Stimulated activated CD4-positive, alpha-beta T cell treated with anti-CD3 and anti-CD28 coated beads, Interleukin-2, amount 100 ng/mL, for 4 hours (primary cell): ENCODE measurements at places on chromosomes 5 and 9.

DNA sequence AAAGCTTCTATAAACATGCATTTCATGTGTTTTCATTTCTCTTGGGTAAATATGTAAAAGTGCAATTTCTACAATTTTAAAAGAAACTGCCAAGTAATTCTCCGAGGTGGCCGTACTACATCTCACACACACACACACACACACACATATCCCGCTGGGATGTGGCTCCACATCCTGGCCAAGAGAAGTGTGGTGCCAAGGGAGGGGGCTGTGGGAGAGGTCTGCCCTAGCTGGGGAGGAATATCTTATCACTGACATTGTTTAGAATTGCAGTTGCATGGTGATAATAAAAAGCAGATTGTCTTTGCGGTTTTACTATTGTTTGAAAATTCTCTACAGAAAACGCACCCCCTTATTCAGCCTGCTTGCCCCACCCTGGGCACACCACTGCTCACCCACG is 558.4 kb downstream of the BNC2 start:
- no peak for DNase-seq

DNA sequence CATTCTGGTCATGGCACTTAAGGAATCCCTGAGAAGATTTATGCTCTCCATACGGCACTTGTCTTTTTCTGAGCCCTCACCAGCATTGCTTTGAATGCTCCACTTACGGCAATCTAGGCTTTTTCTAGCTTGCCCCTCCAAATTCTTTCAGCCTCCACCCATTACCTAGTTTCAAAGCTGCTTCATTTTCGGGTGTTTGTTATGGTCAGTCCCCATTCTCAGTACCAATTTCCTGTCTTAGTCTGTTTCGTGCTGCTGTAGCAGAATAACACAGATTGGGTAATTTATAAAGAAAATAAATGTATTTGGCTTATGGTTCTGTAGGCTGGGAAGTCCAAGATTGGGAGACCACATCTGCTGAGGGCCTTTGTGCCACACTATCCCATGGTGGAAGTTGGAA is 42.0 kb downstream of the ARHGEF28 start:
- DNase-seq = no peak

GRCh38 chr9:1539216-1539615 is 475.9 kb upstream of the SMARCA2 start:
- DNase-seq = no peak

DNA sequence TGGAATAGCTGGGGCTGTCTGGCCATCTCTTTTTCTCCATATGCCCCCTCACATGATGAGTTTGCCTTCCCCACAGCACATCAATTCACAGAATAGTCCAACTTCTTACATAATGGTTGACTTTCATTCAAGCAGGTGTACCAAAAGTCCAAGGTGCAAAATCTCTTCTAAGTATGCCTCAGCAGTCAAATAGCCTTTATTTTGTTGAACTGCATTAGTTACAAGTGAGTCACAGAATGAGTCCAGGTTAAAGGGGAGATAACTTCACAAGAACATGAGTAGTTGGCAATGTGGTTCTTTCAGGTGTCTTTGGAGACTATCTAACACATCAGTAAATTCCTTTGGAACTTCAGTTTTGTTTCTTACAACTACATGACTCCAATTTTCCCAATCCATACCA is 672.5 kb downstream of the PRELID2 start:
- no peak for DNase-seq
